ENCODE measurements at places on chromosomes 1 and 21.
A peak's percentile ranks its signal among the peaks of the same experiment; 100 is the strongest.

DNA sequence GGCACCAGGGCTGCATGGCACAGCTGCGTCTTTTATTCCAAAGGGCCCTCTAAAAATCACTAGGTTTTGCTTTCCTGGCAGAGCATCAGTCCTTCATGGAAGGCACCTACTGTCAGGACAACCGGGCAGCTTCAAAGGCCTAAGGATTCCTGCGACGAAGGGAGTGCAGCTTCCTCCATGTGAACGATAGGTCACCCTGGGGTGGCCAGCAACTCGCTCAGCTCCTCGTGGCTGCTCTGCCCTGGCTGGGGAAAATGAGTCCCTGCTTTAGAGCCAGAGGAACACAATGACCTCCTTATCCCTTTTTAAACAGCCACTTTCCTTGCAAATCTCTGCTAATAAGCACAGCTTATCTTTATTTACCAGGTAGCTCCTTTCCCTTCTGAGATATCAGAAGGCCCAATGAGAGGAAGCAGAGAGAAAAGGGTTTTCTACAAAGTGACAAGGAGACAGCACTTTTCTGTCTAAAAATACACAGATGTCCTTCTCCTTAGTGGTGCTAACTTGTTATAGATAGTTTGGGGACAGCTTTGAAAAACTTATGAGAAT lies 71.6 kb upstream of the SMYD2 start:
- DNase-seq = no peak

- peak; percentile 8 for DNase-seq
These were observed 53.8 kb upstream of the MROH9 start for GRCh38 chr1:170881268-170882265.

DNA sequence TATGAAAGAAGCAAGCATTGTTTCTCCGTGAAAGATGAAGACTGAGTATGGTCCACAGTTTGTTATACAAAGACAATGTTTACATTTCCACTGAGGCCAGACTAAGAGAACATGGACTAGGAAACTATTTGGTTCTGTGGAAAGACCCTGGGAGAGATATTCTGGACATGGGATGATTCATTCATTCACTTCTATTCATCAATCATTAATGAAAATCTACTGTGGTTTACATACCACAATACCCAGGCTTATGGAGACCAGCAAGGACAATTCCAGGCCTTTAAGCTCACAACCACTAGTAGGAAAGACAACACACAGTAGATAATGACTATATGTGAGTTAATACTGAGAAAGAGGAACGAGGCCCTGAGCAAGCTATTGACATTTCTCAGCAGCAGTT lies 125.4 kb downstream of the TBX15 start:
- DNase-seq = no peak

DNA sequence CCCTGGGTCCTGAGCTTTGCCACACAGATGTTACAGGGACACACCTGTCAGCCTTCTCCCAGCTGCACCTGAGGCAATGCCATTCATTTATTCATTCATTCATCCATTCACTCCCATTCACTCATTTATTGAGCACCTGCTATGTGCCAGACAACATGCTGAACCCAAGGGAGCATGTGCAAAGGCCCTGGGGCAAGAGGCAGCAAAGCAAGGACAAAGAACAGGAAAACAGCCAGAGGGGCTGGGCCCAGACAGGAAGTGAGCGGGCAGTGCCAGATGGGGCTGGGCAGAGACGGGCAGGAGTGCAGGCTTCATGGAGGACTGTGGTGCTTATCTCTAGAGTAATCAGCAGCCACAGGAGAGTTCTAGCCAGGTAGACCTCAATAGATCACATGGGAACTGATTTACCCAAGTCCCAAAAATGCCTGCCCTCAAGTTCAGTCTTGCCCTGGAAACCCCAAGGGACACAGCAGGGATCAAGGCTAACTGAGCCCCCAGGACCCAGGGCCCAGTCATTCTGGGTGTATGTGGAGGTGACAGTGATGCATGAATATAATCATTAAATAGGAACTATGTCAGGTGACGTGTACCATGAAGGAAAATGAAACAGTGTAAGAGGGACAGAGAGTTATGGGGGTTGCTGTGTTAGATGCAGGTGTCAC lies 530.3 kb downstream of the MATN1 start:
- peak; percentile 3 for DNase-seq

GRCh38 chr21:31926498-31926897 lies 53.7 kb downstream of the HUNK start:
- no peak for DNase-seq

DNA sequence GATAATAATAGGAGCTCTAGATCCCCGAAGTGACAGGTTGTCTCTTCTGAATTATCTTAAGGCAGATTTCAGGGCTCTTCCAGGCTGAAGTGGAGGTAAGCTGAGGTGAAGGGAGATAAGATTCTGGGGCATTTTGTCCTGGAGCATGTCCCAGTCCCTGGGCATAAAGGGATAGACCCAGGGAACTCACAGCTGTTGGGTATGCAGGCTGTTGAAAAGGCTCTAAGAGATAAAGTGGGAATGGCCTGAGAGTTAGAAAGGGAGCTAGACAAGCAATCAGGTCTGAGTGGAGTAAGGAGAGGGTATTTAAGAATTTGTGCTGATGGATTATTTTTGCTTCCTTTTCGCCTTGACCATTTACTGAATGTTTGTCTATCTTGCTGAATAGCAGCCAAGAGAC lies 123.7 kb downstream of the NOS1AP start:
- no peak for DNase-seq

DNA sequence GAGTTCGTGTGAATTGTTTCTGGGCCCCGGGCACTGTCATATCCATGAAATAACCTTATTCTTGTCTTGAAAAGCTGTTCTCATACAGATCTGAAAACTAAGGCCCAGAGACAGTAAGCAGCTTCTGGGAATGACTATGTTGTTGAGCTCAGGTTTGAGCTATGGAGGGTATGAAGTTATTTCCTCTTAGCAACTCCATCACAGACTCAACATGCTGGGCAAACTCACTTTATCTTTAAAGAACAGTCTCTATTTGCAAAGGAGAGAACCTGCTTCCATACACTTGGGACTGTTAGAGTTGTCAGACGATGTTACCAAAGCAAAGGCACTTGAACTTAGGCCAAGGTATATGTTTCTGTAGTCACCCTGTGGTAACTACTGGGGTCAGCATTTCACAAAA lies 90.0 kb downstream of the GPR88 start:
- DNase-seq = no peak

DNA sequence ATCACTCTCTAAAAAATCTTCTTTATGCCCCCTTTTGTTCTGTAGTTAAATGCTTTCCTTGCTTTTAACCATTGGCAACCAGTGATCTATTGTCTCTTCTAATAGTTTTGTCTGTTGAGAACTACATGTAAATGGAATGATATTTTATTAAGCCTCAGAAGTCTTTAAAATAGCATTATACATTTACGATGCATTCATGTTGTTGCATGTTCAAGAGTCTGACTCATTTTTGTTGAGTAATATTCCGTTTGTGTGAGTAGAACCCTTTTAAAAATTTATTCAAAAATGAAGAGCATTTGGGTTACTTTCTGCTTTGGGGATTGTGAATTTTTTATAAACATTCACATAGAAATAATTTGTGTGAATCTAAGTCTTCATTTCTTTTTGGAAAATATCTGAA lies 1352.9 kb downstream of the NCAM2 start:
- DNase-seq = no peak

DNA sequence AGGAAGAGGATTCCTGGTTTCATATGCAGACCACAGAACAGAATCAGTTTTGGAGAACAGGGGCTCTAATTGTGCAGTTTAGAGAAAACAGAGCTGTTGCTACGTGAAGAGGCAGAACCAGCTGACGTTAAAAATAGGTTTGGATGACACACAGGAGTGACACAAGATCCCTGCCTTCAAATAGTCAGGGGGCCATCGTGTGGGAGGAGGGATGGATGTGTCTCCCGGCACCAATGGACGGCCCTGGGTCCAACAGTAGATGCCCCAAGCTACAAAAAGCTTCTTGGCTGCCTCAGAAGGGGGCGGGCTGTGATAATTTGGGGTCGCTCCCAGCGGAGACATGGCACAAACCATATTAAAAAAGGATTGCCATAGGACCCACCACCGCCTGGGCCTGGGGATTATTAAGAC lies 87.8 kb downstream of the MRPL37 start:
- peak; percentile 52 for DNase-seq

- DNase-seq = no peak
These were observed 10.7 kb upstream of the MRPS14 start for GRCh38 chr1:175033953-175034352.

DNA sequence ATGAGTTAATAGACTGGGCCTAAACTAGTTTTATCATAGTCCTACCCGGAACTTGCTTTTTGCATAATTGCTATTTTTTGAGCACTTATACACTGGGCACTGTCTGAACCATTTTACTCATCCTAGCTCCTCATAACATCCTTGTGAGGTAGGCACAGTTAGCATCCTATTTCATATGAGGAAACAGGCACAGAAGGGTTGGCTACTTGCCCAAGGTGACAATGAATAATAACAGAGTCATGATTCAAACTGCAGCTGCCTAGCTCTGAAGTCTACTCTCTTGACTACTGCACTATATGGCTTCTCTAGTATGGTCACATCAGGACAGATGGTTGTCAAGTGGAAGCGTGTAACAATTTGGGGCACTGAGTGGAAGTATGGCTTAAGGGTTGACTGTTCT lies 18.2 kb upstream of the RC3H1 start:
- DNase-seq = no peak

DNA sequence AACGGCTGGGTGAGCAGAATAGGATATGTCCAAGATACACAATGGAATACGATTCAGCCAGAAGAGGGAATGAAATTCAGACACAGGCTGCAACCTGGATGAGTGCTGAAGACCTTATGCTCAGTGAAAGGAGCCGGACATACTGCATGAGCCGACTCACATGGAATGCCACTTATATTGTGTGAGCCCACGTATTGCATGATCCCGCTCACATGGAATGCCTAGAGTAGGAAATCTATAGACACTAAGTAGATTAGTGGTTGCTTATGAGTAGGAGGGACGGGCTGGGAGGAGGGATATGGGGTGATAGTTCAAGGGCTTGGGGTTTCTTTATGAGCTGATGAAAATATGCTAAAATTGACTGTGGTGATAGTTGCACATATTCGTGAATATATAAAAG lies 26.8 kb downstream of the TMPRSS2 start:
- no peak for DNase-seq

GRCh38 chr1:118661769-118662320 lies 326.3 kb downstream of the TBX15 start:
- no peak for DNase-seq

DNA sequence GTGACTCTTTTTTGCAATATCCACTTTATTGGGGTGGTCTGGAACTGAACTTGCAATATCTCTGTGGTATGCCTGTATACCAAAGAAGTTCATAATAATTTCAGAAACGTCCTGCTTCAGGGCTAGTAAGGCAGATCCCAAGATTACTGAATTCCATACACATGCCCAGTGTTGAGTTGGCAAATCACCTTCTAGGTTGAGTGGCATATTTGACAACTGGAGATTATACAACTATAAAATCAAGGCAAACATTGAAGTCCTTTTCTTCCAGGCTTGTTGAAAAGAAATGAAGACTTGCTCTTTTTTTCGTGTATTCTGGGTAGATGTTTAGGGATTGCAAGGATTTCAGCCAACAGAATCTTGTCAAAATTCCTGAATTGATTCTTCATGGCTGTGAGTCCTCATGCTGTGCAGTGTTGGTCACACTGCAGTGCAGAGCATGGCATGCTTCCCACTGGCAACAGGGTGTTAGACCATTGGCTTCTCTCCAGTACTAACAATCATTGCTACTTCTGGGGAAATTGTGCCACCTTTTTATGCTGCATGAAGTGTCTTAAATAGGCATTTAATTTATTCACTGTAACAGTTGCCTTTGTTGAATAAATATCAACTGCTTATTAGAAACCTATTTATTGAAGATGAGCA lies 367.1 kb upstream of the ADGRL4 start:
- no peak for DNase-seq

DNA sequence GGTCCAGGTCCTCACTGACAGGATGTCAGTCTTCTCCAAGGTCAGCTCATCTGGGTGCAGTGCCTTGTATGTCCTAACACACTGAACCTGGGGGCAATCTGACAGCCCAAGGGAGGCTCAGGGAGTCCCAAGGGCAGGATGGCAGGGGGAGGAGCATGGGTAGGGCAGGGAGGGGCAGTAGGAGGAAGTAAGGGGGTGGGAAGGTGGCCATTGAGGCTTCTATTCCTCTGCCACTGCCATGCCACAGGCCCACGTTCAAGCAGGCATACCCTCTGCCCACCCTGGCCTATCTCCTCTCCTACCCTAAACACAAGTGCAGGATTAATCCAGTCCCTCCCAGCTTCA lies 13.3 kb downstream of the ARHGEF19 start:
- DNase-seq = no peak

GRCh38 chr1:22957066-22957465 lies 15.6 kb downstream of the LACTBL1 start:
- DNase-seq = no peak

- no peak for DNase-seq
These were observed 226.6 kb downstream of the PRDM2 start for GRCh38 chr1:13926556-13926955.

DNA sequence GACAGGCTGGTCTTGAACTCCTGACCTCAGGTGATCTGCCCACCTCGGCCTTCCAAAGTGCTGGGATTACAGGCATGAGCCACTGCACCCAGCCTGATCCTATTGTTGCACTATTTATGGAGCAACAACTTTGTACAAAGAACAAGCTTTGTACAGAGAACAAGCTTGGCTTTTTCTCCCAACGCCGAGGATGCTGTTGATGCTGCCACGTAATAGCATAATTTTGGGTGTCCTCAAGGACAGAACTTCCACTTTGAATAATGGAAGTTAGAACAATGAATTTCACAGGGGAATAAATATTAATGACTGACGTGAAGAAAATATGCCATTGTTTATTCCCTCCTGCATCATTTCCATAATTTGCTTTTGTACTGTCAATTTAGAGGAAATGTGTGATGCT lies 12.8 kb upstream of the RBP7 start:
- DNase-seq = no peak

DNA sequence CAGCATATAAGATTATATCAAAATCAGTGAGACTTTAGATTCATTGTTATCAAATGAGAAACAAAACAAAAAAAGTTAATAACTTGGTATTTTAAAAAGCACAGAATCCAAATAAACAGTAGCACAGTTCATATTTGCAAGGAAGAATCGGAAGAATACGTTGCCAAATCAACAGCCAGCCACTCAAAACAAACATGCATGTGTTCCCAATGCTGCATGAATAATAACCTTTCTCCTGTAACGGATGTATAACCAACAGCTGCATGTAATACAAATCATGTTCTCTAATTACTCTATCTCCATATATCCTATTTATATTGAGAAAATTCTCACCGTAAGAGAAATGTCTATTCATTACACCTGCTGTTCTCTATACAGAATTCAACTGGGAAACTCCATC lies 98.9 kb upstream of the FOXD3 start:
- DNase-seq = no peak

- DNase-seq = peak; percentile 33
These were observed 44.1 kb downstream of the ITSN1 start for GRCh38 chr21:33686386-33686785.

Measured in inflammatory macrophage treated with lipopolysaccharide for 4 hours (primary cell).